ENCODE measurements at places on chromosomes 5 and 9.

DNA sequence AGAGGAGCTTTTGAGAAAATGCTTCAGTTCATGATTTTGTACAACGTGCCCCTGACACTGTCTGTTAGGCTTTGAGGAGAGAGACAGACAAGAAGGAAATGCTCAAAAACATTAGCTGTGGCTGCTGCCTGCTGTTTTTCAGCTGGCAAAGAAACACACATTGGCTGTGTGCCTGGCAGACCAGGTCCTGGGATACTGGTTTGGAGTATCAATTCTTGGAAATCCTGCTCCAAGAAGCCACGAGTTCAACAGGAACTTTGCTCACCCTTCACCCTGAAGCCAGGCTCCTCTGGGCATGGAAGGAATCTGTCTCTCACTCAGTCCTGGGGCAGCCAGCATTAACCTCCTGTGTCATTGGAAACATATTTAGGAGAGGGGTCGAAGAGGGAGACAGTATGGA lies 245.5 kb downstream of the AUH start:
- no peak for DNase-seq

DNA sequence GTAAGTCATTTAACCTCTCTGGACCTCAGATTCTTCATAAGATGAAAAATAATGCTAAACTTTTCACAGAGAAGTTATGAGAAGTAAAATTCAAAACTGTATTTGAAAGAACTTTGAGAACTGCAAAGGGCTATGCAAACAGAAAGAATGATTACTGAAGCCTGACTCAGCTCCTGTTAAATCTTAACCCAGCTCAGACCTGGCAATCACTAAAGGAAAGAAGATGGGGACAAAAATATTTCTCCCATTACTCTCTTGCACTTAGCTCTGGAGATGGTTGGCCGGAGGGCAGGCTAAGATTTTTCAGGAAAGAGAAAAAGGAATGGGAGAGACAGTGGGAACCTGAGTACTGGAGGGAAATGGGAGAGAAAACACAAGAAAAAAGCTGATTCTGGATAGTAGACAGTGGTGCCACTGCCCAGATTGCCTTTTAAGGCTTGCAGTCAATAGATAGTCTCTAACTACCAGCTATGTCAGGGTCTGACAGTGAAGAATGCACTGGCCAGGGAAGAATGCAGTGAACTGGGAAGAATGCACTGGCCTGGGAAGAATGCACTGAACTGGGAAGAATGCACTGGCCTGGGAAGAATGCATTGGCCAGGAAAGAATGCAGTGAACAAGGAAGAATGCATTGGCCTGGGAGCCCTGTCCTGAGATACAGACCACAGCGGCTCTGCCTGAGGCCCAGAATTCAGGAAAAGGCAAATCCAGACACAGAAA lies 25.2 kb upstream of the CEMIP2 start:
- no peak for DNase-seq

DNA sequence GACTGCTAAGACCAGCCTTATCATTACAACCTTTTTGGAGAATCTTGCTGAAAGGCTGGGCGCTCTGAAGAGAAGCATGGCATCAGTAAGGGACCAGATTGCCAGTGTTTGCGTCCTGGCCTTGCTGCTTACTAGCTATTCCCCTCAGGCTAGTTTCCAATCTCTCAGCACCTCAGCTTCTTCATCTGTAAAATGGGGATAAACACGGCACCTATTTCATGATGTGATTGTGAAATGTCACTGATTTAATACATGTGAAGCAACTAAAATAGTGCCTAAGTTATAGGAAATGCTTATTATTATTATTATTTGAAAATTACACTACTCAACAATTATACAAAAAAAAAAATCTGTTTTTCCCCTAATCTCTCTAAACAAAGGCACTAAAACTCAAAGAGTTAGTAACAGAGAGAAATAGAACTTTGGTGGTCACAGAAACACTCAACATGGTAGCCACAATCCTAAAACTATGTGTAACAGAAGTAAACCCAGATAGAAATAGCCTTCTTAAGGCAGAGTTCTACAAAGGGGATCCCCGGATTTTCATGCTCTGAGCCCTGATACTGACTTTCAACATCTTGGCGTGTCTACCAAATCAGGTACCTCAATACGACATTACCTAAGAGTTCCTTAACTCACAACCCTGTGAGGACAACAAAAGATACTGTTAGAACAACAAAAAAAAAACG lies 62.0 kb downstream of the ENC1 start:
- no peak for DNase-seq

- no peak for DNase-seq
These were observed 46.2 kb downstream of the SKIC3 start for GRCh38 chr5:95508550-95508949.

- no peak for DNase-seq
These were observed 37.0 kb downstream of the PRUNE2 start for GRCh38 chr9:76868897-76869296.

GRCh38 chr5:6820851-6821479 lies 107.7 kb downstream of the TENT4A start:
- no peak for DNase-seq
